ENCODE measurements at places on chromosomes 2 and 18.

DNA sequence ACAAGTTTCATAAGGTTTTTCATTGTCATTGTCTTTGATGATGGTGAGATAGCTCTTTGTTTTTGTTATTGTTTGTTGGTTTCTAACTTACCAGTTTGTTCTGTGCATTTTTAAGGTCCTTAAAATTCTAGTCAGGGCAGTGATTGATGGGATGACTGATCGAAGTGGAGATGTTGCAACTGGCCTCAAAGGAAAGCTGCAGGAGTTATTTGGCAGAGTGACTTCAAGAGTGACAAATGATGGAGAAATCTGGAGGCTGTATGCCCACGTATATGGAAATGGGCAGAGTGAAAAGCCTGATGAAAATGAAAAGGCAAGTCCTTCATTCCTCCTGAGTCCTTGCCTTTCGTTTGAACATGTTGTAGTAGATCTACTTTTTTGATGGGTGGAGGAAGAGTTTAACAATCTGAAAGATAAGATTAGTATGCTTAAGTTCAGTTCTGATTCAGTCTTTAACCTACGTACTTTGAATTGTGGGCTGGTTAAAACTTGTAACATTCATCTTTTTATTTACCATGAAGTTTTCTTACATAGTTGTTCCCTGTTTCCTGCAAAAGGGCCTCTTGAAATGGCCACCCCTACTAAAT is 135.8 kb upstream of the LTBP1 start:
- no peak for DNase-seq
- no peak overlapping the region for H3K27ac ChIP-seq
- no peak overlapping the region for H3K4me3 ChIP-seq
- H3K4me1 ChIP-seq = no peaks in the 10 kb centered on the region
- H3K27me3 ChIP-seq = no peaks in the 10 kb centered on the region

GRCh38 chr18:63309422-63309821 is 10.1 kb downstream of the BCL2 start:
- H3K4me3 ChIP-seq = no peak overlapping the region
- no peaks in the 10 kb centered on the region for H3K27me3 ChIP-seq
- DNase-seq = no peak
- no peaks in the 10 kb centered on the region for H3K4me1 ChIP-seq
- no peak overlapping the region for H3K27ac ChIP-seq

GRCh38 chr2:74573747-74574562 is 19.4 kb downstream of the DOK1 start:
- H3K36me3 ChIP-seq = no peaks in the 10 kb centered on the region
- DNase-seq = no peak
- H3K27me3 ChIP-seq = no peaks in the 10 kb centered on the region
- no peak overlapping the region for H3K27ac ChIP-seq
- H3K4me1 ChIP-seq = no peaks in the 10 kb centered on the region
- no peak overlapping the region for H3K4me3 ChIP-seq

DNA sequence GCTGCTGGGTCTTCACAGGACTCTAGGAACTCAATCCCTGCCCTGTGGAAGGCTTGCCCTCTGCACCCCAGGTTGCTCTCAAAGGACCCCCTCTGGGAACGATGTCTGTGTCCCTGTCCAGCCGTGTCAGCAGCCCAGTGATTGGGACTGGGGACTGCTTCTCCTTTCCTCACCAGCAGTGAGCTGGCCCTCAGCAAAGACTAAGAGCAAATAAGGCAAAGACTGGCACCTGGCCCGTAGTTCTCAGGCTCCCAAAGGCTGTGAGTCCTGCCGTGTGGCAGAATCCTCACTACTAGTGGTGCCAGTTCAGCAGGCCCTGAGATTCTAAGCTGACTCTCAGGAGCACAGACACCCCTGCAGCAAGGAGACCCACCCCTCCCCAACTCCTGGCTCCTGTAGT is 47.8 kb downstream of the TMEM163 start:
- H3K27ac ChIP-seq = no peak overlapping the region
- H3K27me3 ChIP-seq = peaks cover 8% of the 10 kb centered on the region
- no peaks in the 10 kb centered on the region for H3K4me1 ChIP-seq
- H3K36me3 ChIP-seq = no peaks in the 10 kb centered on the region
- DNase-seq = no peak

- no peaks in the 10 kb centered on the region for H3K4me1 ChIP-seq
- H3K4me3 ChIP-seq = no peak overlapping the region
- no peak for DNase-seq
- no peaks in the 10 kb centered on the region for H3K27me3 ChIP-seq
- H3K36me3 ChIP-seq = no peaks in the 10 kb centered on the region
Measured at GRCh38 chr18:10928772-10929373, 220.5 kb downstream of the PIEZO2 start.

DNA sequence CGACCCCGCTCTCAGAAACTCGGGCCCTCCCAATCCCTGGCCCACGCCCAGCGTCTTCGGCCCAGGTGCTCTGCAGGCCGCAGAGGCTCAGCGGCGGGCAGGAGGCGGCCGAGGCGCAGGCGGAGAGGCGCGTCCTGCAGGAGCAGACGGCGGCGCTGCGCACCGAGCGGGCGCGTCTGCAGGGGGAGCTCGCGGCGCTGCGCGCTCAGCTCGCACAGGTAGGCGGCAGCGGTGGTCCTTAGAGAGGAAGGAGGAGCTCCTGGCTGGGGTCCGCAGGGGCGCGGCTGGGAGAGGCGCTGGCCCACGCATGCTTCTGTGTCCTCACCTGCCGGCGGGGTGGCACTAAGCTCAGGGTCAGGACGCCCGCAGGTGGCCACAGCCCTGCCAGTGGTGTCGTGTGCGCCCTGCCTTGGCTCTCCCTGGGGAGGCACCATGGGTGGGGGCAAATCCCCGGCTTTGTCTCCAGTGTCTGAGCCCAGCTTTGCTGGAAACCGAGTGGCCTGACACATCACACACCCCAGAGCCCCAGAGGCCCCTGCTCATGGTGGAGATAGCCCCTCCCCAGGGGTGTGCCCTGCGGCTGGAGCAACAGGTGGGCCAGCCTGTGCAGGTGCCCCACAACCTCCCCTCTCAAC is 14.9 kb upstream of the SNED1 start:
- H3K27me3 ChIP-seq = no peaks in the 10 kb centered on the region
- H3K36me3 ChIP-seq = no peaks in the 10 kb centered on the region
- H3K4me1 ChIP-seq = peaks cover 15% of the 10 kb centered on the region
- peak; percentile 20 for DNase-seq
- no peak overlapping the region for H3K4me3 ChIP-seq

GRCh38 chr2:70668432-70668831 is 99.6 kb downstream of the ADD2 start:
- H3K4me3 ChIP-seq = no peak overlapping the region
- no peak overlapping the region for H3K27ac ChIP-seq
- no peak for DNase-seq
- no peaks in the 10 kb centered on the region for H3K27me3 ChIP-seq

GRCh38 chr18:7132356-7133150 is 15.0 kb upstream of the LAMA1 start:
- DNase-seq = no peak
- no peak overlapping the region for H3K4me3 ChIP-seq
- H3K27me3 ChIP-seq = peaks cover 2% of the 10 kb centered on the region
- no peaks in the 10 kb centered on the region for H3K4me1 ChIP-seq
- H3K36me3 ChIP-seq = no peaks in the 10 kb centered on the region

DNA sequence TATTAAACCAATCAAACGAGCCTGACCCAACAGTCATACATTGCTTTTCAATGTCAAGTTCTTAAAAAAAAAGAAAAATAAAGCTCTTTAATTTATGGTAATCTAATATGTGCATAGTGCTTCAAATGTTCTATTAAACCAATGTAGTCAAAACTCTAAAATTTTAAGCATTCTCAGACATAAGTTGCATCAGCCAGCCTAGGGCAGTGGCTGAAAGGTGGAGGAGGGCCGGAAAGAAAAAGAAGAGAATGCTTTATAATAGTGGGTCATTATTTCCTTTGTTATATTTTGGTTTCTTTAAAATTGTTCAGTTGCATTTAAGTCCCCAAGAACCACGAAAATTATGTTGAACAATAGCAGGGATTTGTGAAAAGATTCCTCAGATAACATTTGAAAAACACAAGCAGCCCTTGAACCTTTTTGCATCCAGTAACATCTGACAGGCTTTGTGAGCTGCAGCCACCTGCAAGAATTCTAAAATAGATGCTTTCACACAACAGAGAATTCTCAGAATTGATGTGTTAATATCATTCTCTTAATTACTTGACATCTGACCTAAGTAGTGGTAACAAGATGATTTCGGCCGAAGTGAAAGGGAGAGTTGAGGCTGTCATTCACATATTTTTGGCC is 252.1 kb downstream of the CDCA7 start:
- no peaks in the 10 kb centered on the region for H3K36me3 ChIP-seq
- H3K27ac ChIP-seq = no peak overlapping the region
- H3K4me3 ChIP-seq = no peak overlapping the region
- DNase-seq = no peak

DNA sequence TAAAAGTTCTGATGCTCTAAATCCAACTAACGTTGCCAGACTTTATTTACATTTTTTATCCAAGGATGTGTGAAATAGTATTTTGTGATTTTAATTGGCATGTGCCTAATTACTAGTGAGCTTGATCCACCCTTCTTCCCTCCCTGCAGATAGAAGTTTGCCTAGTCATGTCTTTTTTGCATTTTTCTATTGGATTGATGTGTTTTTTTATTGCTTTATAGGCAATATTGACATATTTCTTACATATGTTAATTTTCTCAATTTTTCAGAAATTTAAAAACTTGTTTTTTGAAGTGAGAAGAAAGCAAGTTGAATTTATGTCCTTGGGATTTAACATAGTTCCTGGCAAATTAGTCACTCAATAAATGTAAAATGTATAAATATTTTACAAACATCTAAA is 56.4 kb downstream of the EML4 start:
- DNase-seq = no peak
- no peaks in the 10 kb centered on the region for H3K36me3 ChIP-seq
- H3K4me1 ChIP-seq = peaks cover 4% of the 10 kb centered on the region
- H3K27me3 ChIP-seq = no peaks in the 10 kb centered on the region

- peak overlapping the region; percentile 58 for H3K4me3 ChIP-seq
- H3K27ac ChIP-seq = no peak overlapping the region
- peaks cover 9% of the 10 kb centered on the region for H3K4me1 ChIP-seq
- no peaks in the 10 kb centered on the region for H3K27me3 ChIP-seq
Measured at GRCh38 chr18:31497404-31497835, 557 bp upstream of the DSG2 start.

DNA sequence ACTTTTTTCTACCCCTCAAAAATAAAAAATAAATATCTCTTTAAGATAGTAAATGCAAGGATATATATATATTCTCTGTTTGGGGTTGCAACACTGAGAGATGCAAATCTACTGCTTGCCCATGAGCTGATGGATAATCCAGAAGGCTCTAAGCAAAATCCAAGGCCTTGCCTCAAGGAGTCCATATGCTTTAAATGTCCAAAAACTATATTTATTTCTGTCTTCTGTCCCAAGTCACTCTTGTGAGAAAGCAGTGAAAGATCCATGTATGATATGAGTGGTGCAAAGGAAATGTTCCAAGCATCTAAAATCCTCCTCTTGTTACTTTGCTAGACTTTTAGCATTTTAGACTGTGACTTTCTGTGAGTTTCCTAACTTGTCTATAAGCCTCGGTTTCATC is 92.9 kb upstream of the RNF152 start:
- H3K27me3 ChIP-seq = no peaks in the 10 kb centered on the region
- DNase-seq = no peak
- H3K27ac ChIP-seq = no peak overlapping the region
